ENCODE measurements at places on chromosomes 6 and 20.
A peak's percentile ranks its signal among the peaks of the same experiment; 100 is the strongest.

GRCh38 chr20:54061101-54061881 is 9.1 kb downstream of the BCAS1 start:
- no peak for DNase-seq

GRCh38 chr6:25169553-25169952 is 109.6 kb upstream of the CARMIL1 start:
- DNase-seq: no peak

DNA sequence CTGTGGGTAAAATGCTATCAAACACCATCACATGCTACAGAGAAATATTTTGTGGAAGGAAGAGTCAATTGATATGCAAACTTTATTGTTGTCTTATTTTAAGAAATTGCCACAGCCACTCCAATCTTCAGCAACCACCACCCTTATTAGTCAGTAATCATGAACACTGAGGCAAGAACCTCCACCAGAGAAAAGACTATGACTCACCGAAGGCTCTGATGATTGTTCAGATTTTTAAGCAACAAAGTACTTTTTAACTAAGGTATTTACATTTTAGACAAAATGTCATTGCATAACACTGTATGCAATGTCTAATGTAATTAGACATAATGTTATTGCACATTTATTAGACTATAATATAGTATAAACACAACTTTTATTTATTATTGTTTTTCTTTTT is 26.2 kb upstream of the MMP24 start:
- no peak for DNase-seq

DNA sequence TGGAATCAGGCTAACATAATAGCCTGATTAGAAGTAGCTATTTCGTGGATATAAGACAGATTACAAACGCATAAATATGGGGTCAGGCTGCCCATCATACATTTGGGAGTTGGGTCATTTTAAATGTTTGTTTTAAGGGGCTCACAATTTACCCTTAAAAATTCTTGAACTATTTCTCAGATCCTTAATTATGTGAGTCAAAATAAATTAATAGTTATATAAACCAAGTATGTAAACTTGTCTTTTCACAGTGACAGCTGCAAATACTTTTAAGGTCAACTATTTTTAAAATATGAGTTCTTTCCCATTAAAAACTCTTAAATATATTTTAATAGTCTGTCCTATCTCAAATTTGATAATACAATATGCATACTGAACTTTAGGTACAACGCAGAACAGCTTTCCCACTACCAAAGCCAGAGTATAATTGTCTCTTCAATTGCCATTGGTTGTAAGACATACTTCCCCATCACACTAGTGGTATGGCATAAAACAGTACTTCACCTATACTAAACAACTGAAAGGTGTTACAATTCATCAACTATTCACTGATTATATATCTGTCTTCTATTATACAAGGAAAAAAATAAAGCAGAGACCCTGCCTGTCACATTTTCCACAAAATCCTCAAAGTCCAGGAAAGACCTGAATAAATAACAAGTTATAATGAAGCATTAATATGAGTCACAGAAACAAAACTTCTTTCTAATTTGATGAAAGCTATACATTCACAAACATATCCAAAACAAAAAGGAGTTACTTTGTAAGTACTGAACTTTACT is 80.8 kb upstream of the COL21A1 start:
- DNase-seq: no peak

- no peak for DNase-seq
Measured at GRCh38 chr6:112038268-112038667, 15.6 kb upstream of the CCN6 start.

- DNase-seq: no peak
Measured at GRCh38 chr6:33329058-33329457, 11.5 kb upstream of the ZBTB22 start.

DNA sequence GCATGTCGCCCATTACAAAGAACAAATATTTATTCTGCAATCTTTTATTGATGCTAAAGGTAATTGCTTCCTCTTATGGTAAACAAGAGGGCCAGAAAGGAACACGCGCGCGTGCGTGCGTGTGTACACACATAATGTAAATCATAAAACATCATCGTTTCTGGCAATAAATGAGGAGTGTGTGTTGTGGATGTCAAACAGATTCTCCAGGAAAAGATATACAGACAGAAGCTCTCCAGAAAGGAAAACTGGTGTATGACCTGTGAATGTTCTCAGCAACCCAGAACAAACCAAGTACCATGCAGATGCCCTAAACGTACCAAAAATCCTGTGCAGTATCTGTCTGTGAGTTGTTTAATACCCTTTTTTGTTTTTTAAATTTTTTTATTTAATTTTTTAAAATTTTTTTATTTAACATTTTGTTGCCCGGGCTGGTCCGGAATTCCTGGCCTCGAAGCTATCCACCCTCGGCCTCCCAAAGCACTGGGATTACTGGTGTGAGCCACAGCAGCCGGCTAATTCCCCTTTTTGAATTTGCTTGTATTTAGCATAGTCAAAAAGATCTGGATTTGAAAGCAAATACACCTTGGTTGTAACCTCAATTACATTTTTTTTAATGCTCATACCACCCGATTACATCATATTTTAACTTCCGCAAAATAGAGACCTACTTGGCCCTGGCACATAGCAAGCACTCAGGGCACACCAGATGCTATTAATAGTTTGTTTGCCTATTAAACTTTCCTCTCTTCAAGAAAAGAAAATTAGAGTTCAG is 909 bp upstream of the NUDT3 start:
- no peak for DNase-seq

DNA sequence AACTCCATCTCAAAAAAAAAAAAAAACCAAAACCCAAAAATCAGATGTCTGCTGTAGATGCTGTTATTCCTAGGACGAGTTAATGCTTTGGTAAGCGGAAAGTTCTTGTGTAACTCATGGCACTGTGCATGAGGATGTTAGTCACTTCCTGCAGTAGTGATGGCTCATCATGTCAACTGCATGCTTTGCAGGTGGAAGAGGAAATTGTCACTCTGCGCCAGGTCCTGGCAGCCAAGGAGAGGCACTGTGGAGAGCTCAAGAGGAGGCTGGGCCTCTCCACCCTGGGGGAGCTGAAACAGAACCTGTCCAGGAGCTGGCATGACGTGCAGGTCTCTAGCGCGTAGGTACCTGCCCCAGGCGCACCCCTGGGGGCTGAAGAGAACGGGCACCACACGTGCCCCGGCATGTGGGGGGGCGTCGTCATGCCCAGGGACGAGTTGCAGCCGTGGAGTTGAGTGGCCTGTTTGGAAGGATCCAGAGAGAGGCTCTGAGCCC is 8.5 kb downstream of the TPD52L2 start:
- peak; percentile 89 for DNase-seq

DNA sequence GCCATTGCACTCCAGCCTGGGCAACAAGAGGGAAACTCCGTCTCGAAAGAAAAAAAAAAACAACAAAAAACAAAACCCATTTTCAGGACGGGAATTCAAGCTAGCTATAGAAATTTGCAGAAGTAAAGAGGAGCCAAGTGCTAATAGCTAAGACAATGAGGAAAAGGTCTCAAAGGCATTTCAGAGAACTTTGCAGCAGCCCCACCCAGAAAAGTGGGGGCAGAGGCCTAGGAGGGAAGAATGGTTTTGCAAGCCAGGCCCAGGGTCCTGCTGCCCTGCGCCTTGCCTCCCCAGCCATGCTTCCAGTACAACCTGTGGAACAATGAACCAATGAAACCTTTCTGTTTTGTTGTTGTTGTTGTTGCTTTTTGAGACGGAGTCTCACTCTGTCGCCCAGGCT is 38.3 kb upstream of the SAMHD1 start:
- no peak for DNase-seq

DNA sequence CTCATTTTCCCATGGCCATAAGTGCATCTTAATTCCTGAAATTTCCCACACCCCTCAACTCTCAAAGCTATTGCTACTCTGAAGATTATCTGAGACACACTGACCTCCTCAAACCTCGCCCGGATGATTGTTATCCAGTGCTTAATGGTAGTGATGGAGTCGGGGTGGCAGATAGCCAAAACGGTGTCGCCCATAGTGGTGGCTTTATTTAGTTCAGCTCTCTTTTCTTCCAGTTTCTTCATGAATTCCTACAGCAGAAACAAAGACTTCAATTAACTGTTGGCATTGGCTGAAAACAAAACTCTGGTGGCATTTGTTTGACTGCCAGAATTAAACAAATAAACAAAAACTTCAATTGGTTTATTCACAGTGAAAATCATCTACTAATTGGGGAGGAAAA is 165.4 kb downstream of the DST start:
- no peak for DNase-seq

DNA sequence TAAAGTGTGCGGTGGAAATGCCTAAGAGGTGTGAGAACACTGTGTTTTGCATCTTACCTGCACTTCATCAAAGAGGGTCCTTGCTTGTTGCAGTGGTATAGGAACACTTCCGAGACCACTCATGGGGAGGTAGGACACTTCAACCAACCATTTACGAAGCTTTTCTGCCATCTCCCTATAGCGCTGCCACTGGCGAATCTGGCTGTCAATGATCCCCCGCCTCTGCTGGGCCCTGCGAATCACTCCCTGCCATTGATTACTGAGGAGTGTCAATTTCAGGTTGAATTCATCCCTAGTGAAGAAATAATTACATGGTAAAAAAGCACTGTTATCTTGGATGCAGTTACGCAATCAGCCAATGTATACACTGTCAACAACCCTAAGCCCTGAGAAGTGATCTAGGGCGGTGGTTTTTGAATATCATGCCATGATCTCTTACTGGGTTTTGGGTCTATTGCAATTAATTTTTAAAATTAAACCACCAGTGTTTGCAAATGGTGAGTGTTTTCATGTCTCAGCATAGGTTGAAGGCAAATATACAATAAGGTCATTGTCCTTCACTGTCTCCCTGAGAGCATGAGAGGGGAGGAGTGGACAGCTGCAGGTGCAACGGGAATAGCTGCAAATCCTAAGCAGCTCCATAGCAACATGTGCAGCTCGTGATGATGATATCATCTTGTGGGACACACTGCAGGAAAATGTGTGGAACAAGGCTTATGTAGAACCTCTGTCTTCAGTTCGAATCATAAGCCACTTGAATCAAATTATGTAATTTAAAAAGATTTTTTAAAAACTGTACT is 400.6 kb downstream of the ESR1 start:
- DNase-seq: no peak

DNA sequence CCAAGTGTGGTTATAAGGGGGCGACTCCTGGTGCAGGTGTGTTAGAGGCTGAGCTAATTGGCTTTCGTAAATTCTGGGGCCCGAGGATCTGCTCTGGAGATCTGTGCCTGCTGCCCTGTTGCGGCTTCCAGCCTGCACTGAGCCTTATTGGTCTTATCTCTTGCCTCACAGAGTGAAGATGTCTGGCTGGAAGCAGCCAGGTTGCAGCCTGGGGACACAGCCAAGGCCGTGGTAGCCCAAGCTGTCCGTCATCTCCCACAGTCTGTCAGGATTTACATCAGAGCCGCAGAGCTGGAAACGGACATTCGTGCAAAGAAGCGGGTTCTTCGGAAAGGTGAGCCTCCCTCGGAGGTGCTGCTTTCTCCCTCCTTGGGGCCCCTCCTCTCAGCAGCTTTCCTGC is 20.0 kb downstream of the PRPF6 start:
- no peak for DNase-seq

DNA sequence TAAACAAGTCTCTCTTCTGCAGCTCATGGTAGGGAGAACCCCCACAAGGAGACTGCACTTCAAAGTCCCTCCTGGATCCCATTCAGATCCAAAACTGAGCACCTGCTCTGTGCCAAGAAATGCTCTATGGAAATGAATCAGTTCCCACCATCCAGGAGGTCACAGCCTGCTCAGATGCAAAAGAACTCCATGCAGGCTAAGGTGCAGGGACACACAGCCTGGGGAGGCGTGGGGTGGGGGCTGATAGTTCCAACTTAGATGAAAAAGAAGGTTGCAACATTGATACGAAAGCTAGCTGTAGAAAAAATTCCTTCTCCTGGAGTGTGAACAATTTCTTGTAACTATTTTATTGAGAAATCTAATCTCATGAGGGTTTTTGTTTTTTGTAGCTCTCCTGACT is 111.0 kb upstream of the TMEM170B start:
- DNase-seq: no peak

GRCh38 chr20:47427746-47428145 is 71.2 kb upstream of the ZMYND8 start:
- DNase-seq: no peak

DNA sequence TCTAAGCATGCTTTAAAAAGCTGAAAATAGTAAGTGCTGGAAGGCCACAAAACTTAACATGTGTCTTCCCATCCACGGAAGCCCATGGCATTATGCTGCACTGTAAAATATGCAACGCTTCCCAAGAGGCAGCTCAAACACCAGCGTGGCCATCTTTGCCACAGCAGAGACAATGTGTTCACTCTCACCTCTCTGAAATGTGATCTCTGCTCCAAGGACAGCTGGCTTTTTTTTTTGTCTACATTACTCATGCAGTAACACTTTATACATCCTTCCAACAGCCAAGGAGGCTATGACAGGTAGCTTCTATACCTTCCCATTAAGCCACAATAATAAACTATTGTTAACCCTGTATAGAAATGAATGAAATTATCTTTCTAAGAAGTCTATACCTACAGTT is 49.2 kb downstream of the BLOC1S5 start:
- no peak for DNase-seq

DNA sequence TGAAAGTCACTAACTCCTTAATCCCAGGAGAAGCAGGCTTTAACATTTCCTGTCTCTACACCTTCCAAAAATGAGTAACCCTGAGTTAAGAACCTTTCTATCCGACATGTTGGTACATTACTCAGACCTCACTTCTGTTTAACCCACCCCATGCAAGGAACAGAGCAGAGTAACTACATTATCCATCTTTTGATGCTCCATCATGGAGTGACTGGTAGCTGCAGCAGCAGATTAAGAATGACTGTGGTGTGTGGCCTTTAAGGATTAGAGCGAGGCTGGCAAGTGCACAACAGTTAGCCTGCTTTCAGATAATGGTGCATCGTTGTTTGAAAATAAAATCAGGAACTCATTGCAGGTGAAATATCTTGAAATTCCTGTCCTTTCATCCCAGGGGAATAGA is 2.0 kb downstream of the TRAF3IP2 start:
- DNase-seq: no peak

- no peak for DNase-seq
Measured at GRCh38 chr6:101640131-101640530, 246.6 kb downstream of the GRIK2 start.

DNA sequence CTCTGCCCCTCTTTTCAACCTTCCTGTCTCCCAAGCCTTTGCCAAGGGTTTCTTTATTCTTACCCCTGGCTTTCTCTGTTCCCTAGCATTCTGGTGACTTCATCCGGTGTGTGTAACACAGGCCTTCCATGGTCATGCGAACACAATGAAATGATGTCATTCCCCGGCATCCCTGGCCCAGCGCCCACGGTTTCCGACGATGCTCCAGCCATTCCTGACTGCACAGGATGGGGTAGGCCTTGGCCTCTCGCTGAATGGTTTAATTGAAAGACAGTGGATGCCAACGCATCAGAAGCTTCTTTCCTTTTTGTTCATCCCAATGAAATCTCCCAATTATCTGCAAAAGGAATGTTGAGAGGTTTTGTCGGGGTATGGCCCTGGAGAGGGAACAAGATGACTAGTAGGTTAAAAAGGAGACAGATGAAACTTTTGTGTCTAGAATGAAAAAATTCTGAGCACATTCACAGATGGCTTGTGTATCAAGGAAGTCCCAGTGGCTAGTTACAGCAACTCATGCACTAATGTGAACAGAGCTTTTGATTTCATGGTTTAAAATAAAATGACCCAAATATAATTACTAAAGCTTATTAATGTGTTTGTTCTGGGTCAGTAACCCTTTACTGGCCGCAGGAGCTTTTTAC is 655.0 kb downstream of the QKI start:
- no peak for DNase-seq
